T-cell (primary cell): ENCODE measurements at places on chromosomes 13 and 19. TPM values are rescaled to one million over a fixed set of nuclear protein-coding genes. Genes with fewer than 3 reads are reported as not detected.

Gene UBE2L5
- not detected for total RNA-seq

Gene PCDH17
- not detected for total RNA-seq

Gene MCEMP1
- not detected for total RNA-seq

DNA sequence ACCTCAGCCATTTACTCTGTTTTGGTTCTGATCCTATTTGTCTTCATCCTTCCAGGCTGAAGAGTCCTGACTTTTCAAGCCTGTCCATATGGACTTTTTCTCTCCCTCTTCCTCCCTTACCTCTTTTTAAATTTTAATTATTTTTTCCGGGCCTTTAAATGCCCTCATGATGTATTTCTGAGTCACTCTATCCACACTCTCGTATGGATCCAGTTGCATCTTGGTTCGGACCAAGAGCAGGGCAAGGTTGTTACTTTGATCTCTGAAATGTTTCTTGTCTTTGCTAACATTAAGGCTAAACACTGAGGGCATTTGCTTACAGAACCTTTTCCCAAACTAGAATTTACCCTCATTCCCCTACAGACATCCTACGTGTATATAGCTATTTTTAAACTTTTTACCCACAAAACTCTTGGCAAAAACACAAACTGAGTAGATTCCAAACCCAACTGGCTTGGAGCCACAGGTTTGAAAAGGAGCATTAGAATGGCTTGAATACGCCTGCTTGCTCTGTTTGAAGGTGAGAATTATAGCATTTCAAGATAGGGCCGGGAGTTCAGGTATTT lies 47.4 kb upstream of the SERPINE3 start:
- no peaks in the 10 kb centered on the region for H3K4me1 ChIP-seq
- no peak for DNase-seq
- peaks cover 5% of the 10 kb centered on the region for H3K27me3 ChIP-seq
- H3K27ac ChIP-seq = no peak overlapping the region
- H3K4me3 ChIP-seq = no peak overlapping the region
- H3K36me3 ChIP-seq = no peaks in the 10 kb centered on the region

DNA sequence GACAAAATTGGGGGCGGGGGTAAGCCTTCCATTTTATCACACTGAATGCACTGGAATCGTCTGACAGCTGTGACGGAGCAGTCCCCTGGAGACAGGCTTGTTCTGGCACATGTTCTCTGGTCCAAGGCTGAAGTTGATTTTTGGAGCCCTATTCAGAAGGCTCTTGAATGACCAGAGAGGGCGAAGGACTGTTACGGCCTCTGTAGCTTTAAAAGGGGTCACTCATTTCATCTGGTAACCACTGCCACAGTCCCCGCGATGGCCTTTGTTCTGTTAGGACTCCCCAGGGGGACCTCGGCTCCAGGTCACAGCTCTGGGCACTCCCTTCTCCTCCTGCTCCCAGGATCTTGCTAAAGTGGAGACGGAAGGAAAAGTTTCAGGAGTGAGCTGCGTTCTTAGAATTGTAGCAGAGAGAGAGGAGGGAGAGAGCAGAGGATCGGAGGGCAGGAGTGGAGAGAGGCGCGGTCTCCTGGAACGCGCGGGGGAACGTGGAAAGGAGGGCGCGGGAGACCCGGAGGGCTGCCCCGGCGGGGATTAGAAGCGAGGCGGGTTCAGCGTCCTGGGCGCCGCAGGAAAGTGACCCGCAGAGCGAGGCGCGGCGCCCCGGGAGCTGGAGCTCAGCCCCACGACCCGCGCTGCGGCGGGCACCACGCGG lies 134.3 kb upstream of the MYO16 start:
- H3K27me3 ChIP-seq = peaks cover 32% of the 10 kb centered on the region
- DNase-seq = no peak
- no peaks in the 10 kb centered on the region for H3K36me3 ChIP-seq
